Panc1 (cell line): ENCODE measurements at places on chromosomes 2 and 18. TPM values are rescaled to one million over a fixed set of nuclear protein-coding genes. Genes with fewer than 3 reads are reported as not detected.

GRCh38 chr18:52343138-52343537, 3.1 kb downstream of the DCC start:
- no peaks in the 10 kb centered on the region for H3K27me3 ChIP-seq
- H3K4me3 ChIP-seq = no peak overlapping the region
- H3K4me1 ChIP-seq = no peaks in the 10 kb centered on the region

- no peaks in the 10 kb centered on the region for H3K27me3 ChIP-seq
- no peaks in the 10 kb centered on the region for H3K36me3 ChIP-seq
- DNase-seq = no peak
- H3K27ac ChIP-seq = no peak overlapping the region
- H3K4me1 ChIP-seq = no peaks in the 10 kb centered on the region
- no peak overlapping the region for H3K4me3 ChIP-seq
These were observed 96.3 kb downstream of the NOL4 start for GRCh38 chr18:34128436-34128835.

IGFBP5 gene
- total RNA-seq = 1.9 TPM

CFC1 gene
- not detected for total RNA-seq

SCN9A gene
- 0.10 TPM for total RNA-seq

LTBP1 gene
- total RNA-seq = 12.5 TPM

DNA sequence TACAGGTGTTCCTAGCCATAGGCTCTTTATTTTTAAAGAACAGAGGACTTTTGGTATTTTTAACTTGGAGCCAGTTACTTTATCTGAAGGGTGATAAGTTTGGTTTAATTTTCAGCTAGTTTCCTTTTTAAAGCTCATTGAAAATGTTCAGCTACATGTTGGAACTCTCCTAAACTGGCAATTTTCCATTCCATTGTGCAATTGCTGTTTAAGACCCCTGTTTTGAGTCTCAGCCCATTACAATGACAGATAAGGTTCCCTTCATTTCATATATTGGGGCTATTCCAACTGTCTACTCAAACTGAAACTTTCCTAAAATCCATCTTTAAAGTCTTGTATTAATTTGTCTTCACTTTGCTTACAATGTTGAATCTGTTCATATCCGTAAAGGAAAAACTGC, 11.6 kb downstream of the MAIP1 start:
- no peak for DNase-seq
- no peaks in the 10 kb centered on the region for H3K4me1 ChIP-seq
- no peaks in the 10 kb centered on the region for H3K27me3 ChIP-seq
- no peak overlapping the region for H3K27ac ChIP-seq
- peaks cover 31% of the 10 kb centered on the region for H3K36me3 ChIP-seq

CCDC74B gene
- total RNA-seq = 9.8 TPM

CTIF gene
- total RNA-seq = 26.5 TPM

DNA sequence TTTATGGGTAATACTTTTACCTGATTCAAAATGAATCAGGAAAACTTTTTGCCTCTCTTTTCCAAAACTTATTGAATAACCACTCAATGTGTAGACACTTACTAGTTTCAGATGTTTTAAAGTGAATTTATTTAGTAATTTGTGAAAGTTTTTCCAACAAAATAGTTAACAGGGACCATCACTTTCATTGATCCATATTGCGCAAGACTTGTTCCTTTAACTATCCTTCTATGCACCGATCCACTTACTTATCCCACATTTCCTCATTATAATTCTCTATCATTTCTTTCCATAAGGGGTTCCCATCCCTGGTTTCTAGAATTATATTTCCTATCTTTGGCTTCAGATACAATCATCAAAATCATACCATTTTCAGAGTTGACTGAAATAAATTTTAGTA, 48.3 kb downstream of the CDH19 start:
- no peak overlapping the region for H3K4me3 ChIP-seq
- no peaks in the 10 kb centered on the region for H3K27me3 ChIP-seq
- no peaks in the 10 kb centered on the region for H3K36me3 ChIP-seq

- no peak for DNase-seq
- H3K27ac ChIP-seq = no peak overlapping the region
- no peaks in the 10 kb centered on the region for H3K4me1 ChIP-seq
- H3K4me3 ChIP-seq = no peak overlapping the region
- no peaks in the 10 kb centered on the region for H3K36me3 ChIP-seq
- H3K27me3 ChIP-seq = peaks cover 2% of the 10 kb centered on the region; the same call in 1 of the 2 replicates
These were observed 69.2 kb downstream of the KCNF1 start for GRCh38 chr2:10980886-10981425.

DNA sequence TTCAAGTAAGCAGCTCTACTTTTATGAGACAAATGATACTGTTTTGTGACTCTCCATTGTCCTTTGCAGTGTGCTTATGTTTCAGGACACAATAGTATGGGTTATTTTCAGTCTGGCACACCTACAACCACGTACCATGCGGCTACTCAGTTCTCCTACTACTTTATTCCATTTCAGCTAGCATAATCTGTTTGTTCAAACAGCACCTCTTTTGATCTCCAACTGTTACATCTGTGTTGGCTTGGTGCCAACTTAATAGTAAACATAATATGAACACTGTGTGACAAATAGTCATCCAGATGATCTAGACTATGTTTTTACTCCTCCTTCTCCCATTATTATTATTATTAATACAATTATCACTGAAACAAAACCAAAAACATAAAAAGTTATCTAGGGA, 40.5 kb downstream of the MYO3B start:
- no peak overlapping the region for H3K4me3 ChIP-seq
- no peak overlapping the region for H3K27ac ChIP-seq
- no peaks in the 10 kb centered on the region; the same call in 1 of the 2 replicates for H3K4me1 ChIP-seq
- H3K36me3 ChIP-seq = no peaks in the 10 kb centered on the region
- no peaks in the 10 kb centered on the region for H3K27me3 ChIP-seq
- no peak for DNase-seq

DNA sequence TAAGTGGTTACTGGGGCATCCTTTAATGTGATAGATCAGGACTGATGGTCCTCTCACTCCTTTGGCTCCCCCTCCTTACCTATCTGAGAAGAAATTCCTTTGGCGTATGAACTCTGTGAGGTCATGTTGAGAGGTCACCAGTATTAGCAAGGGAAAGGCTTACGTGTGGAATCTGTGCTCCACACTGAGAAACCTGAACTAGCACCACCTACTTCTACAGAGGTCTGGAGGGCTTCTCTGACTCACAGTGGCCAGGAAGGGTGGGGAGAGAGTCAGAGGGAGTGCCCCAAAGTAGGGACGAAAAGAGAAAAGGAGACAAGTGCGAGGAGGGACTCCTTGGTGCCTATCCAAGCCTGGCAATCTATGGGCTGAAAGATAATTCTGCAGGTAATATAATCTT, 348.6 kb downstream of the TNS1 start:
- H3K27ac ChIP-seq = no peak overlapping the region
- no peak for DNase-seq
- H3K27me3 ChIP-seq = no peaks in the 10 kb centered on the region; the same call in 1 of the 2 replicates
- H3K4me3 ChIP-seq = no peak overlapping the region
- H3K4me1 ChIP-seq = no peaks in the 10 kb centered on the region

DNA sequence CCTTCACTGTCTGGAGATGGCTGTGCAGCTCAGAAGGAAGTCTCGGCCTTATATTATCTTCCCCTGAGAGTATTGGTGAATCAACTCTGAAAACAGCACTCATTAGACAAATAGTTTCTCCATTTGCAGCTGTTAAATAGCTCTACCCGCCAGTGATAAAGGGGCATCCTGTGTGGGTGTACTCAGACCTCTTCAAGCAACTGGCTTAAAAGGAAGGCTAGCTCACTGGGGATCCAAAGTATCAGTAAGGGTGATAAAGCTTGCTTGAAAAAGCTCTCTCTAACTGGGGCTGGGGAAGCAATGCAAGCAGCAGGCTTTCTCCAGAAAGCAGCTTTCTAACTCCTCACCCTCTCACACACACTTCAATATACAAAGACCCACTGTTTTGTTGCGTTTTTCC, 64.9 kb upstream of the PSMD14 start:
- no peaks in the 10 kb centered on the region for H3K27me3 ChIP-seq
- H3K36me3 ChIP-seq = no peaks in the 10 kb centered on the region; the same call in 1 of the 2 replicates
- H3K27ac ChIP-seq = no peak overlapping the region
- no peak overlapping the region for H3K4me3 ChIP-seq
- DNase-seq = no peak

DNA sequence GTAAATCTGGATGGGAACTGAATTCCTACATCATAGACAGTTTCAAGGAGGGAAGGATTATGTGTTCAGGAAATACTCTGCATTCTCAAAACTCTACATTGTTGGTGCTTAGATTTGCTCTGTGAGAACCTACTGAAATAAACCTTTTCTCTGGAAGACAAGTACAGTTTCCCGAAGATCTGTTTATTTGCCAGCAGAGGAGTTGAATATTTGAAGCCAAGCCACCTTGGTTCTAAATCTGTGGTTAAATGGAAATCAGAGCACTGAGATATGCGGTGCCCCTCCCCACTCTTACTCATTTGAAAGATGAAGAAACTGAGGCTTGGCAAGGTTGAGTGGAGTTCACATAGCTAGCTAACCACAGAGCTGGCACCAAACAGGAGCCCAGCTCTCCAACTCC, 146.3 kb upstream of the CTAGE1 start:
- H3K4me3 ChIP-seq = no peak overlapping the region
- H3K4me1 ChIP-seq = no peaks in the 10 kb centered on the region; the same call in 1 of the 2 replicates
- H3K27me3 ChIP-seq = peaks cover 20% of the 10 kb centered on the region
- H3K36me3 ChIP-seq = no peaks in the 10 kb centered on the region
- no peak overlapping the region for H3K27ac ChIP-seq
- DNase-seq = no peak

INO80D gene
- 17.9 TPM for total RNA-seq

GRCh38 chr2:16271231-16271896, 331.0 kb downstream of the MYCN start:
- no peak for DNase-seq
- H3K36me3 ChIP-seq = no peaks in the 10 kb centered on the region
- no peaks in the 10 kb centered on the region for H3K27me3 ChIP-seq
- H3K4me1 ChIP-seq = no peaks in the 10 kb centered on the region
- H3K4me3 ChIP-seq = no peak overlapping the region

PRSS56 gene
- 0.18 TPM for total RNA-seq

GRCh38 chr18:8816816-8817215, 111.5 kb downstream of the MTCL1 start:
- DNase-seq = no peak
- no peak overlapping the region; the same call in 1 of the 2 replicates for H3K27ac ChIP-seq
- H3K27me3 ChIP-seq = no peaks in the 10 kb centered on the region
- H3K4me3 ChIP-seq = no peak overlapping the region
- no peaks in the 10 kb centered on the region for H3K4me1 ChIP-seq
- peaks cover 21% of the 10 kb centered on the region for H3K36me3 ChIP-seq

ALPI gene
- total RNA-seq = not detected

DNA sequence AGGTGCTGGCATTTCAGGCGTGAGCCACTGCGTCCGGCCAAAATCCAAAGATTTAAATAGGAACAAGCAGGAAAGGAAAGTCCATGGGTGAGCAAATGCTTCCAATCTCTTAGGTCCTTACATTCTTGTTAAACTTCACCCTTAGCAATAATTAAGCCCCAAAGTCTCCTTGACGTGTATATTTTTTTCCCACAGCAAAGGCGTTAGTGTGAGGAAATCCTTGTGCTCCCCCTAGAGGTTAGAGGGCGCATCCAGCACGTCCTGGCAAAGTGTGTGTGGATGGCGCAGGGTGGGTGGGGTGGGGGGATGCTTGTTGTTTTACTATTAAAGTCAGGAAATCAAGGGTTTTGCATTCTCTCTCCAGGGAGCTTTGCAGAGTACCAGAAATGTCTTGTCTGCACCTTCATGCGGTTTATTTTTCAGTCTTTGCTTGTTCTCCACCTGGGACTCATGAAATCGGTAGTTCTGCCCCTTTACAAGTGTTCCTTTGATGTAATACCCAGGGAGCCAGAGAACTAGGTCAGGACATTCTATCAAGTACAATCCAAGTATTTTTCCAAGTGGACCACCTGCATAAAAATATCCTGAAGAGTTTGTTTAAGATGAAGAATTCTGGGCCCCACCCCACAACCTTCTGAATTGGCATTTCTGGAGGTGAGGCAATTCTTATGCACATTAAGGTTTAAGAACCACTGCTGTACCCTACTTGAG, 22.2 kb upstream of the ITSN2 start:
- DNase-seq = peak; percentile 61
- H3K36me3 ChIP-seq = no peaks in the 10 kb centered on the region
- H3K27ac ChIP-seq = no peak overlapping the region
- H3K27me3 ChIP-seq = no peaks in the 10 kb centered on the region
